ENCODE measurements at places on chromosomes 5 and 9.

DNA sequence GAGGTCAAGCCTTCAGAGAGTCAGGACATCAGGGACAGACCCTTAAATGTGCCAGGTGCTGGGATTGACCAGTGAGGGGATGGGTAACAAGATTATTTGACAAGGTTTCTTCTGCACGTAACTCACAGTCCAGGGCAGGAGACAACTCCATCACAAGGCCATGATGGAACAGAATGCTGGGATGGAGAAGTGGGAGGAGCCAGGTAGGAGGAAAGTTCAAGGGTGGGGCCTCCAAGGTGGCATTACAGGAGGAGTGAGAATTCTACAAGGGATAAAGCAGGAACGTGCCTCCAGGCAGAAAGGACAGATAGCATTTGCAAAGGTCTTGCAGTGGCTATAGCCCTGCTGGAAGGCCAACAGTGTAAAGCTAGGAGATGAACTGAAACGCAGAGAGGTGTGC is 102.2 kb downstream of the FGF18 start:
- no peak for DNase-seq

GRCh38 chr9:115591584-115591984 is 473.6 kb upstream of the TNC start:
- DNase-seq = no peak

- DNase-seq = no peak
Measured at GRCh38 chr9:75238311-75238976, 150.1 kb downstream of the OSTF1 start.

GRCh38 chr5:125480911-125481310 is 734.5 kb upstream of the ZNF608 start:
- no peak for DNase-seq

DNA sequence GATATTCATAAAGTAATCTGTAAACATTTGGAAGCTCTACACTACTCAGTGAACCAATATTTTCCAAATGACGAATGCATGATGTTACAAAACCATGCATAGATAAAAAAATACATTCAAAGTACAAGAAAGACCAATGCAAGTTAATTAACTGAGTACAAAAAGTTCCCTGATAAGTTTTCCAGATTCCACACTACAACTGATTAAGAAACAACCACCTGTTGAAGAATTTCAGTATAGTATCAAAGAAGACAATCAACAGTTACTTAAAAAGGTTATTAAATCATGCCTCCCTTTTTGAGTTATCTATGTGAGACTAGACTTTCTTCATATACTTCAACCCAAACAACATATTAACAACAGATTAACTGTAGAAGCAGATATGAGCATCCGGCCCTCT is 192.4 kb downstream of the ARL15 start:
- DNase-seq = no peak

- DNase-seq = no peak
Measured at GRCh38 chr5:160685219-160685618, 166.8 kb downstream of the ATP10B start.

- DNase-seq = no peak
Measured at GRCh38 chr5:41973087-41973486, 48.0 kb downstream of the FBXO4 start.

DNA sequence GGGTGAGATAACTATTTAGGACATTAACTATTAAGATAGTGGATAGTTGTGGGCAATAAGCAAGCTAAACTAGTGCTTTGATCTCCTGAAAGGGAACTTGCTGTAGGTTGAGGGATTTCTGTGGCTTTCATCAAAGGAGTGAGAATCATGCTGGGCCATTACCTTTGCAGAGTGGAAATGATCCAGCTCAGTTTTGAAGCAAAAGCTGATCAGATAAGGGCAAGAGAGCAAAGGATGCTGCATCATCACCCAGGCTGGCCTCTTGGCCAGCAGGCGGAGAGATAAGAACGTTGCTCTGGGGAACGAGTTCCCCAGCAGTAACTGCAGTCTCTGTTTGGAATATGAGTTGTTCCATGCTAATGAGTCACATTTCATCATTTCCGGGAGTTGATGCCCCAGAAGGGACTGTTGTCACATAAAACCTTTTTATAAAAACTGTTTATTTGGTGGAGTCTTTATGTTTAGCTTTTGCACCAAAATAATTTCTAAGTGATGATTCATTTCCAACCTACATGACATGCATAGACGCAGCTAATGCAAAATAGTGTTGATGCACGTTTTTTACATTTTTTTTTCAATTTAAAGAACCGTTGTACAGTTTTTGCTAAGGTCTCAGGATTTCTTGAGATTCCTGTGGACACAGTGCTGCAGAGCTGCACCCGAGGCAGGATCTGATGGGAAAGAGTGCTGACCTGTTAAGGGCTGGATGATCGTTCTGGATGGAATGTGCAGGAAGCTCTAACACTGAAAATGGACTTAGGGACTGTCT is 99.3 kb downstream of the ACTBL2 start:
- DNase-seq = no peak

- no peak for DNase-seq
Measured at GRCh38 chr5:74638970-74639806, 1.3 kb downstream of the ENC1 start.

- no peak for DNase-seq
Measured at GRCh38 chr9:132556235-132556634, 26.2 kb upstream of the BARHL1 start.

- no peak for DNase-seq
Measured at GRCh38 chr5:56270058-56270457, 36.9 kb upstream of the ANKRD55 start.

DNA sequence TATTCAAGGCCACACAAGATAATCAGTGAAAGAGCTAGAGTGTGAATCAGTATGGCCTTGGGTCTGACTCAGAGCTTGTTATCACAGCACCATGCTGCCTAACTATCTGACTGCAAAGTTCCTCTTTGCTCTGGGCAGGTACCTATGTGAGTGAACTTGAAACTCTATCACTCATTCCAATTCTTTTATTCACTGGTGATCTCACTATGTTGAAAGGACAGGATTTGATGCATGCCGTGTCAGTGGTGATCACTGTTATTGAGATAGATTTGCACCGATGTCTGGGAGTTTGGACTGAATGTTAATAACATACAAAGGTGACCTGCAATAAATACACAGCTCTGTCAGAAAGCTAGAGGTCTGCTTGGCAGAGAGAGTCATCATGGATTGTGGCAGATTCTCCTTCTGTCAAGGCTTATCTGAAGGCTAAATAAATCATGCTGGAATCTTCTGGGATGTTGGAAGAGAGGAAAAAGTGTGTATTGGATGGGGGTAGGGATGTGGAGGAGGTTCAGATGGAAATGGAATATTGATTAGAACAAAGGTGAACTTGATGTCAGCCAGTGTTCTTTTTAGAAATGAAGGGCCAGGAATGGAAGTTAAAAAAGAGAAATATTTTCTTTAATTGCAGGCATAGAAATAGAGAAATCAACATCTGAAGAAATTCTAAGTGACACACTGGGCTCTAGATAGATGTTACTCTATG is 91.8 kb upstream of the TNC start:
- DNase-seq = no peak

- DNase-seq = no peak
Measured at GRCh38 chr5:60092671-60093422, 199.3 kb upstream of the PDE4D start.

- no peak for DNase-seq
Measured at GRCh38 chr9:81622471-81623255, 66.7 kb downstream of the TLE1 start.

GRCh38 chr9:93588641-93589609 is 12.5 kb downstream of the PHF2 start:
- no peak for DNase-seq

DNA sequence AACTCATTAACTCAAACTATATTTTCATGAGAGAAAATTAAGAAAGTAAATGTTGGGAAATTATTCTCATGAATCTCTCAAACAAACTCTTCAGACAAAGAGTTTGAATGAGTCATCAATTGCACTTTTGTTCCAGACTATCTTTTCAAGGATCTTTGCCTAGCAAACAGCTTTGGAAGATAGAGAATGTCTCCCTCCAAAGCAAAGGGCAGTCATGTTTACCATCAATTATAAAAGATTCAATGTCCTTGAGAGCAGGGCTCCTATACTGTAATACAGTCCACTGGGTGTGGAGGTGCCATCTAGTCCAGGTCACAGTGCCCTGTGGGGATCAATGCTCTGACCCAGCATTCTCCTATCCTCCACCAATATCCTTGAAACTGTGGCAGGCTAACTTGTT is 1429.3 kb downstream of the EFNA5 start:
- DNase-seq = no peak

- no peak for DNase-seq
Measured at GRCh38 chr9:136901516-136902258, 15.4 kb downstream of the TRAF2 start.

GRCh38 chr5:172707285-172708182 is 63.5 kb downstream of the DUSP1 start:
- no peak for DNase-seq

All from esophagus squamous epithelium (tissue), 5 donors.